CD8-positive, alpha-beta T cell (primary cell): ENCODE measurements at places on chromosomes 5 and 9.

DNA sequence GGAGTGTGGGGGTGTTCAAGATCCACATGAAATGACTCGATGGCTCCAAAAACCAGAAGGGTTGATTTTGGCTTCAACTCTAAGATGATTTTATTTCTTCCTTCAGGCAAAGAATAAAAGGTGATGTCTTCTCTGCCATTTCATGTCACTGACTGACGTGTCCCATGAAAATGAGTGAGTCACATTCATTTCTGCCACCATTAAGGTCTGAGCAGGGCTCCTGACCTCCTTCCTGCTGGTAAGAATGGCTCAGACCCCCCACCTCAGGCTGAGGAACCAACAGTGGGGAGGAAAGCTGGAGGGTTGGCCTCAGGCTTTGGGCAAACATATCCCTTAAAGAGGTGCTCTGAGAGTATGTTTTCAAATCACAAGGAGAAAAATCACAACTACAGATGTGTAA, 53.9 kb upstream of the ZNF354A start:
- no peak for DNase-seq

DNA sequence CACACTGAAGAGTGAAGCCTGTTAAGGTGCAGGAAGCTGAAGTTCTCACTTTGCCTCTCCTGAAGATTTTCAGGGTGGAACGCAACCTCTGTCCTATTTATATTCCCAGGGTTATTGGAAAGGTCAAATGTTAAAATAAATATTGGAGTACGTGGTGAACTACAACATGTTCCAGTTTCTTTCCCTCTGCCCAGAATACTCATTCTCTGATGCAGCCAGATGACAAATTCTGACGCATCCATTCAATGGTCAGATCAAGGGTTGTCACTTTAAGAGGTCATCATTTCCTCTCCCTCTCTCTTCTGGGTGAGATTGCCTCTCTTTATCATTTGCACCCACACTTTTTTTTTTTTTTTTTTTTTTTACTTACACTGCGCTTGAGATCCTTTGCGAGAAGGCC, 277.1 kb downstream of the BRINP1 start:
- no peak for DNase-seq

GRCh38 chr5:76379316-76379715, 23.8 kb upstream of the IQGAP2 start:
- DNase-seq, result no peak

DNA sequence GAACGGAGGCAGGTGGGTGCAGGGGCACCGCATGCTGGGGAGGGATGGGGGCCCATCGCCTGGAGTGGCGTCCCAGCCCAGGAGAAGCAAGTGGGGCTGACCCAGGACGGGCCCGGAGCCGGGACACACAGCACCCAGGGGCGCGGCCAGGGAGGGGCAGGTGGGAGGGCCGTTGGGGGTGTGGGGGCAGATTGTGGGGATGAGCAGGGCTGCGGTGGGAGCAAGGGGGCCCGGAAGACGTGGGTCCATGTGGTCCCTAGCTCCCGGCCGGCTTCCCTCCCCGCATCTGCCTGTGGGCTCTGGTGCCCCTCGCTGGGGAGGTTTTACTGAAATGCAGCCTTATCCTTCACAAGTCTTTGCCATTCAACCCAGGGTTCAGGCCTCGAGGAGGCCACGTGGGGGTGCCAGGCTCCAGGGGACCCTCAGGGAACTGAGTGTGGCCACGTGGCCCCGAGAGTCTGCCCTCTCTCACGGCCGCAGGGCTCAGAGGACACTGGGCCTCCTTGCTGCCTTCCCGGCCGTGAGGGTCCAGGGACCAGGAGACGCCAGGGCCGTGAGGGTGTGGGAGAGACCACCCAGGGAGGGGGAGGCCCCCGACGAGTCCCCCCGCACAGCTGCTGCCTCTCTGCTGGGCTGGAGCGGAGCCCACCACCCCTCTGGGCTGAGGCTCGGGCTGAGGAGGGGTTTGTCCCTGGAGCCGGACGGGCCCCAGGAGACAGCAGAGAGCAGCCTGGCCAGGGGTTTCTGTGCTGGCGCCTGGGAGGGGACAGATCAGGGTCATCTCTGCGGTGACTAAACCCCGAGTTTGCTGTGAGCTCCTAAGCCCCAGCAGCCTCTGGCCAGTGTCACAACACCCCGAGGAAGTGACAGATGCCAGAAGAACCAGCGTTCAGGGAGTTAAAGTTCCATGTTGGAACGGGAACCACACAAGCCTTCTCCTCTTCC, 35.2 kb downstream of the SLC9A3 start:
- no peak for DNase-seq

- no peak for DNase-seq
These were observed 886 bp downstream of the SLC4A9 start for GRCh38 chr5:140360681-140361479.

GRCh38 chr5:124823380-124823779, 76.9 kb upstream of the ZNF608 start:
- DNase-seq, result no peak

- DNase-seq, result no peak
These were observed 12.2 kb upstream of the CLINT1 start for GRCh38 chr5:157870837-157871834.

DNA sequence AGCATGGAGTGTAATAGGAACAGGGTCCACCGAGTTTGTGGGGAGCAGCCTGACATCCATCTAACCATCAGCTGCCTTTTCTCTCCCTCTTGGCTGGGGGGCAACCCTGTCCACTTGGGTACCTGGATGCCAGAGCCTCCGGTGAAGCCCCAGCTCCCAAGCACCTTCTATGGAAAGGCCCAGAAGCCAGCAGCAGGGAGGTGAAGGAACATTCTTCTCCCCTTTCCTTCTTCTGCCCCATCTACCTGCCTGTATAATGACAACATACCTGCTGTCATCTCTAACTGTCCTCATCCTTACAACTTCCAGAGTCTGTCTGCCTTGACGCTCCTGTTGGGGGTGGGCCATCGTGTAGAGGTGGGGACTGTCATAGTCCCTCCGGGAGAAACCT, 33.1 kb downstream of the THBS4 start:
- DNase-seq, result no peak
